ENCODE measurements at places on chromosomes 12 and 14. TPM values are rescaled to one million over a fixed set of nuclear protein-coding genes. Genes with fewer than 3 reads are reported as not detected.
A peak's percentile ranks its signal among the peaks of the same experiment; 100 is the strongest.

The LRP6 gene
- 62.4 TPM for total RNA-seq

- no peak overlapping the region for H3K27ac ChIP-seq
- no peak overlapping the region for H3K4me3 ChIP-seq
- no peaks in the 10 kb centered on the region for H3K4me1 ChIP-seq
- no peak for DNase-seq
- H3K27me3 ChIP-seq = no peaks in the 10 kb centered on the region
Measured at GRCh38 chr12:50803230-50803875, 39.4 kb upstream of the TMPRSS12 start.

GRCh38 chr12:121144416-121144914 is 11.8 kb downstream of the P2RX7 start:
- H3K27ac ChIP-seq = no peak overlapping the region
- no peaks in the 10 kb centered on the region for H3K27me3 ChIP-seq
- no peak overlapping the region for H3K4me3 ChIP-seq
- no peak for DNase-seq
- H3K36me3 ChIP-seq = no peaks in the 10 kb centered on the region

- H3K4me3 ChIP-seq = no peak overlapping the region
- no peak for DNase-seq
- no peak overlapping the region for H3K27ac ChIP-seq
- peaks cover 7% of the 10 kb centered on the region for H3K4me1 ChIP-seq
- H3K36me3 ChIP-seq = no peaks in the 10 kb centered on the region
Measured at GRCh38 chr12:20262119-20262518, 106.2 kb upstream of the PDE3A start.

The FGD6 gene
- 39.5 TPM for total RNA-seq

DNA sequence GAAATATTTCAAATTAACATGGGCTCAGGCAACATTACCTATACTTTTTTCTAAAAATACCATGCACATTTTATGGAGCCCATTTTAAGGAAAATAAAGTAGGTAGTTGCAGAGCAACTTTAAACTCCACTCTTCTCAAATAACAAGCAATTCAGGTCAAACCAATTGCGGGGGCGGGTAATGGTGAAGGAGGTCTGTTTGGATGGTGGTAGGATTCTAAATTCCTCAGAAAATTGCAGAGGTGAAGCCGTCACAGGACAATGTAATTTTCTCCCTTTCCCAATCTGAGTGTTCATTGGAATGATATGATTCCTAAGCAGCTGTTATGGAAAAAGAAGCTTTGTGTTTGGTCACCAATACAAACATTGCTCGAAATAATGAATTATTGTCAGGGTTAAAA is 11.6 kb downstream of the PKP2 start:
- no peaks in the 10 kb centered on the region for H3K27me3 ChIP-seq
- no peak for DNase-seq
- no peaks in the 10 kb centered on the region for H3K36me3 ChIP-seq
- H3K4me1 ChIP-seq = peaks cover 7% of the 10 kb centered on the region

The KRT73 gene
- not detected for total RNA-seq

The RPGRIP1 gene
- total RNA-seq = 0.59 TPM

- no peaks in the 10 kb centered on the region for H3K4me1 ChIP-seq
- no peak overlapping the region for H3K27ac ChIP-seq
- no peak overlapping the region for H3K4me3 ChIP-seq
- peaks cover 13% of the 10 kb centered on the region for H3K36me3 ChIP-seq
- H3K27me3 ChIP-seq = peaks cover 9% of the 10 kb centered on the region
- DNase-seq = no peak
Measured at GRCh38 chr14:22897357-22897756, 14.3 kb downstream of the REM2 start.

- DNase-seq = no peak
- H3K27me3 ChIP-seq = no peaks in the 10 kb centered on the region
- H3K4me3 ChIP-seq = no peak overlapping the region
- H3K4me1 ChIP-seq = no peaks in the 10 kb centered on the region
- peaks cover 12% of the 10 kb centered on the region for H3K36me3 ChIP-seq
- H3K27ac ChIP-seq = no peak overlapping the region
Measured at GRCh38 chr12:41983394-41983793, 161.3 kb downstream of the GXYLT1 start.

GRCh38 chr12:126676434-126676833 is 1590.5 kb upstream of the TMEM132C start:
- DNase-seq = no peak
- no peaks in the 10 kb centered on the region for H3K36me3 ChIP-seq
- H3K4me1 ChIP-seq = no peaks in the 10 kb centered on the region
- no peak overlapping the region for H3K27ac ChIP-seq
- H3K27me3 ChIP-seq = no peaks in the 10 kb centered on the region
- no peak overlapping the region for H3K4me3 ChIP-seq

The SYT1 gene
- total RNA-seq = 15.8 TPM

DNA sequence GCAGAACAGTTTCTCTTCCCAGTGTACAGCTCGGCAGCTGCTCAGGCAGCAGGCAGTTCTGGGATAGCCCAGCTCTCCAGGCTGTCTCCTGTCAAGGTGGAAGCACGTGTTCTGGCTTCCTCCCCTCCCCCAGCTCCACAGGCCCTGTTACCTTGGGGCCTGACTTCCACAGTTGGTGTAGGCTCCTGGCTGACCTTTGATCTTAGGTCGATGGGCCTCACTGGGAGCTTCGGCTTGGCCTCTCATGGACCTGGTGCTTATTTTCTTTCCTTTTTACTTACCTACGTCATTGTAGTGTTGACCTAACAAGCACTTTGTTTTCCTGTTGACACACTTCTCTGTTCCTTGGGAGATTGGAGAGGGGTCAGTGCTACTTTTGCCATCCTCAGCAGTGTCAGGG is 17.0 kb downstream of the DLST start:
- H3K36me3 ChIP-seq = peaks cover 95% of the 10 kb centered on the region
- H3K27ac ChIP-seq = no peak overlapping the region
- no peak for DNase-seq
- H3K4me1 ChIP-seq = no peaks in the 10 kb centered on the region
- no peak overlapping the region for H3K4me3 ChIP-seq
- no peaks in the 10 kb centered on the region for H3K27me3 ChIP-seq

GRCh38 chr14:60722357-60723115 is 1.6 kb downstream of the SIX4 start:
- peaks cover 28% of the 10 kb centered on the region for H3K36me3 ChIP-seq
- no peaks in the 10 kb centered on the region for H3K27me3 ChIP-seq
- H3K27ac ChIP-seq = no peak overlapping the region
- DNase-seq = peak; percentile 72
- H3K4me3 ChIP-seq = peak overlapping the region; percentile 96

DNA sequence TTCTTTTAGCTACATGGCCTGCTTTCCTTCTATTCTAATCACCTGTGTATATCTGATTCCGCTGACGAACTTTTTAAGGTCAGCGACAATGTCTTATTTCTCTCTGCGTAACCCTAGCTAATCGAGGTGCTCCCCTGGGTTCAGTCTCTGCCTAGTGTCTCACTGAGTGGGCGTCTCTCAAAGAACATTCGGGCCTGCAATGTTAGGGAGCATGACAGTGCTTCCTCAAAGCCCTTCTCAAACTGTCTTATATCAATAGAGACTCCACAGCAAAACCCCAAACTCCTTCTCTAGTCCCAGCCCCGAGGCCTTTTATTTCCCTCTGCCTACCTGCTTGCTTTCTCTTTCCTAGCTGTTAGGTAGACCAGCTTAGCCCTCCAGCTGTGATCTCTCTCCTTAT is 13.7 kb upstream of the RPS6KL1 start:
- no peaks in the 10 kb centered on the region for H3K4me1 ChIP-seq
- H3K27me3 ChIP-seq = no peaks in the 10 kb centered on the region
- no peak overlapping the region for H3K4me3 ChIP-seq
- no peaks in the 10 kb centered on the region for H3K36me3 ChIP-seq

DNA sequence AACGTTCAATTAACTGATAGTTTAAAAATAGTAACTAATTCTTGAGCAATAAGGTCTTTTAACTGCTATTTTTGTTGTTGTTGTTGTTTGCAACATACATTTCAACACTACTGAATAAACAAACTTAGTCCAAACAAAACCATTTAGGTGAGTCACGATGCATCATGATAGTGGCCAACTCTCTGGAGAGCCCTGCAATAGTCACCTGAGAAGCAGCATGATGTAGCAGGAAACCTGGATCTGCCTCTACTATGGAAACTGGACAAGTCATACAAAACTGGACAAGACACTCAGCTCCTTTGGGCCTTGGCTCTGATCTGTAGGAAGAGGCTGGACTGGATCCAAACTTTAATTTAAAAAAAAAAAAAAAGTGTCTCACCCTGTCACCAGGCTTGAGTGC is 117.3 kb downstream of the MED13L start:
- no peaks in the 10 kb centered on the region for H3K4me1 ChIP-seq
- H3K4me3 ChIP-seq = no peak overlapping the region
- no peaks in the 10 kb centered on the region for H3K36me3 ChIP-seq
- no peak overlapping the region for H3K27ac ChIP-seq
- DNase-seq = no peak

DNA sequence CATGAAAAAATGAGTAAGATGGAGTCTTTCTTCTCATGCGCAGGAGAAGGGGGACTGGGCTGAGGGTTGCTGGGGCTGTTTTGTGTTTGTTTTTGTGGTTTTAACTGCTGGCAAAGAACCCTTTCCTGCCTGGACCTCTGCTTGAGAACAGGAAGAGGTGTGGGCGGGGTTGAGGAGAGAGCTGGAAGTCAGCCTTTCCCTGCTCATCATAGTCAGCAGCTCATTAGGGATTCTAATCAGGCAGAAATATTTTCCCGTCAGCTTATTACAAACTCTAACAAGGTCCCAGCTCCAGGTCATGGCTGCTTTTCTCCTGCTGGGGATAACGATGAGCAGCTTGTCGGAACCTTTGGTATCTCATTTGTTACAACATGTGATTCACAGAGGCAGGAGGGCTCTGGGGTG is 185.0 kb upstream of the NRXN3 start:
- DNase-seq = no peak
- H3K4me1 ChIP-seq = no peaks in the 10 kb centered on the region
- H3K27me3 ChIP-seq = no peaks in the 10 kb centered on the region
- H3K36me3 ChIP-seq = no peaks in the 10 kb centered on the region
- no peak overlapping the region for H3K27ac ChIP-seq

Measured in H9 (cell line).